ENCODE measurements at places on chromosomes 5 and 9.
A peak's percentile ranks its signal among the peaks of the same experiment; 100 is the strongest.

DNA sequence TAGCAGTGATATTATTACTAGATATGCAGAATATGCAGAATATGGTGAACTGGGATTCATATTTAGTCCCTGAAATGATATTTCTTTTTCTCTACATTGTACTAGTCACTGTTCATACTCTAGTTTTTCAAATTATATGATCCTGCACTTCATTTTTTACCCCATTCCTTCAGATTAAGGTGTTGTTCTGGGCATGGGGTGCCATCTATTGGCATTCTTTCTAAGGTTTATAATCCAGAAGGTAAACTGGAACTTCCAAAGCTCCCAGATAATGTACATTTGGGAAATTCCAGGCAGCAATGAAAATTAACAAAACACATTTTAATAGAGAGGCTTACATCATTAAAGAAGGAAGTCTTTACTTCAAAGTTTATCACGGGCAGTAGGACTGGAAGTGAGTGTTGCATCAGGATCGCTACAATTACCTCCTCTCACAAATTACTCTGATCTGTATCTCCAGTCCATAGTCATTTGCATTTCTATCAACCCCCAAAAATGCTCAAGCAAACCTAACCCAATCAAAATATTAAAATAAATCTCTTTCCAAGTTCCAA lies 12.5 kb downstream of the RFX3 start:
- DNase-seq = no peak

GRCh38 chr5:109161914-109162683 lies 247.7 kb downstream of the PJA2 start:
- DNase-seq = peak; percentile 44

- DNase-seq = no peak
Measured at GRCh38 chr5:180563994-180564393, 27.3 kb downstream of the SCGB3A1 start.

- DNase-seq = peak; percentile 35
Measured at GRCh38 chr5:56301069-56301468, 67.9 kb upstream of the ANKRD55 start.

DNA sequence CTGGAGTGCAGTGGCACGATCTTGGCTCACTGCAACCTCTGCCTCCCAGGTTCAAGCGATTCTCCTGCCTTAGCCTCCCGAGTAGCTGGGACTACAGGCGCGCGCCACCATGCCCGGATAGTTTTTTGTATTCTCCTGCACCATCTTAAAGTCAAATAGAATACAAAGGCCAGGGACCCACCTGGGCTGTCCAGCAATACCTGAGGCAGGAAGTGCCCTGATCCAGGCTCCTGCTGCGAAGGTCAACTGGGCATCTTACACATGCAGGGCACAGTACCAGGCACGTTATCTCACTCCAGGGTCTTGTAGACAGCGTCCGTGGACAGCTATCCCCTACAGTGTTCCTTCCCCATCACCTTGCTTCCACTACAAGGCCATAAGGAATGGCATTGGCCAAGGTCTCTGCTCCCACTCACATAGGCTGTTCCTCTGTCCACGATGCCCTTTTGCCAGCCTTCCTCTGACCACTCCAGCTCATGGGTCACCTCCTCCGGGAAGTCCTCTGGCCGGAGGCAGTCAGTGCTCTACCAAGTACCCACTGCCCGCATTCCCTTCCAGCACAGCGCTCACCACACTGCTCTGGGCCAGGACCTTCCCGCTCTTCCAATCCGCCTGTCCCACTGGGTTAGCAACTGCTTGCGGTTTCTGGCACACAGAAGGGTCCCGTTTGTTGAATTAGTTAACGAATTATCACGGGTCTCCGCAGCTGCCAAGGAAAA lies 978 bp downstream of the P4HA2 start:
- DNase-seq = no peak

GRCh38 chr9:14438232-14439021 lies 124.5 kb upstream of the NFIB start:
- no peak for DNase-seq

- DNase-seq = no peak
Measured at GRCh38 chr5:116035123-116035522, 2.9 kb downstream of the ARL14EPL start.

DNA sequence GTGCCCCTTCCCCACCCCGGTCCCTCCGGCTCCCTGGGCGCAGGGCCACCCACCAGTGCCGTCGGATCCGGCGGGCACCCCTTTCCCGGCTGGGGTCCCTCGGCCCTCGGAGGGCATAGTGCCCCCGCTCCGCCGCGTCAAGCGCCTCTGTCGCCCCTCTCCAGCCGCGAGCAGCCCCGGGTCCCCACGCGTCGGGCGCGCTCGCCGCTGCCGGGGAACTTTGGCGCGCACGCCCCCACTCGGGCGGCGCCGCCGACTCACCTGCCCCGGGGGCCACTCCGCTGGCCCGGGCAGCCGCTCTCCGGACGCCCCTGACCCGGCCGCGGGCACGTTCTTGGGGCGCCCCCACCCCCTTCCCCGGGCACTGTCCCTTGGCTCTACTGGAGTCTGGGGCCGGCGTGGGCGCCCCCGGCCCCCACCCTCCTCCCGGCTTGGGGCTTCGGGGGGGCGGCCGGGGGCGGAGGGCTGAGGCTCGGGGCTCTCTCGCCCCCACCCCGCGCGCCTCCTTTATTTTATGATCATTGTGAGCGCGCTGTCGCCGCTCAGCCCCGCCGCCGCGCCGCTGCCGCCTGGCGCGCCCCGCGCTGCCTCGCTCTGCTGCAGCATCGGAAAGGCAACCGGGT lies 1.1 kb upstream of the FAM78A start:
- DNase-seq = no peak

GRCh38 chr5:170863646-170864045 lies 1.8 kb downstream of the RANBP17 start:
- DNase-seq = peak; percentile 77

DNA sequence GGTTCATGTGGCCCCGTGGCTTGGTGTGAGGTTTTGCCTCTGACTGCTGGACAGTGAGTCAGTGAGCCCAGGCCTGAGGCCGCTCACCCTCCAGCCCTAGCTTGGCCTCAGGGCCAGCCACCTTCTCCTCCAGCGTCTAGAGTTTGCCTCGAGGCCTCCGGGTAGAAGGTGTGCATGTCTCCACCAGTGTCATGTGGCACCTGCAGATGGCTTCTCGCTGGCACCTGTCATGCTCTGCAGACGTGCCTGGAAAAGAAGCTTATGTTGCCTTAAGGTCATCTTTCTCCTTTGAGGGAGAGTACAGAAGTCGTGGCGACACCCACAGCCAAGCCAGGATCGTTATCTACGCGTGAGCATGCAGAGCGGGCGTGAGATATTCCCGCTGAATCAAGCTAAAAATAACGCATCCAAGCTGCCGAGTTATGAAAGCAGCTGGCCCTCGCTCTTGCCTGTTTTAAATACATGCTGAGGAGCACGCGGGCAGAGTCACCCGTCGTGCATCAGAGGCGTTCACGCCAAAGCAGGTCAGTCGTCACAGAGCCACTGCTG lies 79.7 kb upstream of the FCN2 start:
- DNase-seq = no peak

DNA sequence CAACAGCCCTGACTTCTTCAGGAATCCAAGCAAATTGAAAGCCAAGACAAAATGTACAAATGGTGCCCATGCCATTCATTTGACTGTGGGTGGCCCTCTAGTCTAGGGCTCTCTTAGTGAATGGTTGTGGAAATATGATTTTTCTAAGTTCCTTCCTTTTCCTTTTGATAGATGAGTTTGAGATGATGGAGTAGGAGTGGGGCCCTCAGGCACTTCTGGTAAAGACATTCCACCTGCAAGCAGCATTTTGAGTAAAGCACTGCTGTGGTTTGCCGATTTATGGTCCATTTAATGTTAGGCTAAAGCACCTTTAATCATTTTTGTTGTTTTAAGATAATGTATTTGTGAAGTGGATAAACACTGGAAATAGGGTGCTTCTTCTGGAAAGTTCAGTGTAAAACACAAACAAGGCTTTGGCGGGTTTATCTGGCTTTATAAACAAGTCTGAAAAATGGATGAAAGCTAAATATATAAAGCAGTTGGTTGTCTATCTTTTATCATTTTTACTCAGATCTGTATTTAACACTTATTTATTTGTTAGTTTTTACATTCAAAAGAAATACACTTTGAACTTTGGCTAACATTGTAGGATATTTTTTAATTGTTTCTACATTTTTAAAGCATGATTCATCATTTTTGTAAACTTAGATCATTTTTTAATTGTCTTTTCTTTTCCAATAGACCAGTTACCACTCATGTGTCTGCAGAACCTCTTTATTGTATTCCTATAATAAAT lies 213.5 kb downstream of the PJA2 start:
- no peak for DNase-seq

- peak; percentile 79 for DNase-seq
Measured at GRCh38 chr5:175214152-175214551, 229.8 kb downstream of the DRD1 start.

DNA sequence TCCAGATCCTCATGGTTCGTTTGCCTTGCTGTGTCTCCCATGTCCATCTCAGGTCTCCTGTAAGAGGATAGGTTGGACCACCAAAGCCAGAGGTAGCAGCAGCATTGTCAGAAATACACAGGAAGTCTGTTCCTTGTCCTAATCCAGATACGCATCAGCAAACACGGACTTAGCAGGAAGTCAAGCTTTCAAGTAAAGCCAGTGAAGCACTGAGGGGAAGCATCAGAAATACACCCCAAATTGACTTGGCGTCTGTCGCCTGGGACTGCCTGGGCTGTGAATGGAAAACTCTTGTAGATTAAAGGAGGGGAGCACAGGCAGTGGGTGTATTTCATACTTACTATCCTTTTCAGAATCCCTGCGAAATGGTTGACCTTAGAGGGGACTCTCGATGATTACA lies 171.3 kb downstream of the PSAT1 start:
- DNase-seq = no peak

DNA sequence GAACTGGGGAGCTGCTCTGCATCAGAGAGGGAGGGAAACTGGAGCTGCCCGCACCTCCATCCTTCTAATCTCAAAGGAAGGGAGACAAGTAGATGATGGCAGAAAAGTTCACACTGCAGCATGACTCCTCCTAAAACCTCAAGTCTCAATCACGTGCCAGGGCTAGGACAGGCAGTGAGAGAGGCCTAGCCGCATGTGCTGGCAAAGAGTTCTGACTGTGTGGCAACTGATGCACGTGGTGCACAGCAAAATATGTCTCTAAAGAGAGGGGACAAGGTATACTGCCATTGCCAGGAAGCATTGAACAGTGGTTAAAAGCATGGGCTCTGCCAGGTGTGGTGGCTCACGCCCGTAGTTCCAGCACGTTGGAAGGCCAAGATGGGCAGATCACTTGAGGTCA lies 38.1 kb downstream of the FBXO10 start:
- DNase-seq = no peak

- peak; percentile 54 for DNase-seq
Measured at GRCh38 chr9:69945671-69946141, 97.9 kb upstream of the MAMDC2 start.

DNA sequence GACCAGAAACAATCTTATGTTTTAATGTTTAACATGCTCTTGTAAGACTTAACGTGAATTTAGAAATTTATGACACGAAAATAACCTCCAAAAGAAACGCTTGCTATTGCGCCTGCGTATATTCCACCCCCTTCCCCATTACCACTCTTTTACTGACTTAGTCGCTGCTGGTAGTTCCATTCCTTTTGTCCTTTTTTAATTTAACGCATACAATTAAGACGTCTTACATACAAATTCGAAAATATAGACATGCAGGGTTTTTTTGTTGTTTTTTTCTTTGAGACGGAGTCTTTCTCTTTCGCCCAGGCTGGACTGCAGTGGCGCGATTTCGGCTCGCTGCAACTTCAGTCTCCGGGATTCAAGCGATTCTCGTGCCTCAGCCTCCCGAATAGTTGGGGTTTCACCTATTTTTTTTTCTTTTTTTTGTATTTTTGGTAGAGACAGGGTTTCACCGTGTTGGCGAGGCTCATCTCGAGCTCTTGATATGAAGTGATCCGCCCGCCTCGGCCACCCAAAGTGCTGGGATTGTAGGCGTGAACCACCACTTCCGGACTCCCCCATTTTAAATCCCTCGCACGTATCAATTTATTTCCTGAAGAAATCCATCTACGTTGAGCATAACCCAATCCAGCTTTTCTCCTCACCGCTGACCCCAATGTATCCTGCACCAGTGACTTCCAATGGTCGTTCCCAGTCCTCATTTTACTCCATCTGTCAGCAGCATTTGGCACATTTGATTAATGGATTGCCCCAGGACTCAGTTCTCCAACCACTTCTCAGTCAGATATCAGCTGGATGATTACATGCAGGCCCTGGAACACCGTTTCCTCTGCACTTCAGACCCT lies 684 bp upstream of the MED7 start:
- DNase-seq = peak; percentile 36

GRCh38 chr5:33808699-33809098 lies 83.1 kb downstream of the ADAMTS12 start:
- no peak for DNase-seq

DNA sequence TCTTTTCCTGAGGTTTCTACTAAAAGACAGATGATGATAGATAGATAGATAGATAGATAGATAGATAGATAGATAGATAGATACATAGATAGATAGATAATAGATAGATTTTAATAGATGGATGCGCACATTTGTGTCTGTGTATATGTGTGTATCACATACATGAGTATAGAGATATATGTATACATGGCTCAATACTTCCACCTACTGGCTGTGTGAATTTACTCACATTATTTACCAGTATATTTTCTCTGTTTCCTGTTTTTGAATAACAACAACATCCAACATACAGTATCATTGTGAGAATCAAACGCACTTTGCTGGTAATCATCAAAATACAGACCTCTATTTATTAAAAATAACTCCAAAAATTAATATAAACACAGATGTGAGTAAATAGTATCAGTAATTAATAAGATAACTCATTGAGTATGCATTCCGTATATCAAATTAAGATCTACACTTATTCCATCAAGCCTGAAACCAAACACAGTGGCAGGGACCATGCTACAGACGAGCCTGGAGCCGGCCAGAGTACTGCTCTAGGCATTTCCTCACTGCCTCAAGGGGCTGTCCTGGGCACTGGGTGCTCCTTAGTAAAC lies 338.0 kb downstream of the SEMA5A start:
- DNase-seq = peak; percentile 54

DNA sequence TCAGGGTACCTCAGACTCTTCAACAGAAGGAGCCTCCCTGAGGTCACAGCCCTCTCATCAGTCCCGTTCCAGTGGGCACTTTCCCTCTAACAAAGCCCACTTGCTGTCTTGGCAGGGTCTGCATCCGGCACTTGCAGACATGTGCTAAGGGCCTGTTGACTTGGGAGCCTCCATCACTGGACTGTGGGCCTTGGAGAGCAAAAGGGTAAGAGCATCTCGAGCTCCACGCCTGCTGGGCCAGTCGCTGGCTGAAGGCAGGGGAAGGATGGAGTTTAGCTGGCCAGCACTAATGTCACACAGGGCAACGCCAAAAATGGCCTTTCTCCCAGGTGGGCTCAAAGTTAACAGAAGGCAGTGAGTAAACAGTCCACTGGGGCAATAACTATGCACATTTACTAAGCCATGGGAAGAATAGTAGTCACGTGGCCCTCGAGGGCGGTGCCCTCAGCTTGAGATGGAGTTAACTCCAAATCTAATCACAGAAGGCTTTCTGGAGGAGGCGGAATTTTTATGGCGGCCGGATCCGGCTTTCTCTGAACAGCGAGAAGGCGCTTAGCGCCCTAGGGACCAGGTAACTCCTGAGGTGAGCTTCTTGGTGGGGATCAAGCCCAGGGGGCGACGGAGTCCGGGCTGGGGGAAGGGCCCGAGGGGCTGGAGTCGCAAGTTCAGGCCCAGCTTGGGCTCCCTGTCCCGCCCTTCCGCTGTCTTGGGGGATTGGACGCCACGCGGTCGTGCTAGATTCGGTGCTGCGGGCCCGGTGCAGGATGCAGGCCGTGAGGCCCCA lies 2.0 kb upstream of the NSD1 start:
- no peak for DNase-seq

All from fibroblast of skin of back (primary cell).